NCI-H1105 treated with DMSO at 0.1 percent for 48 hours (cell line): ENCODE measurements at places on chromosomes 5 and 9.
A peak's percentile ranks its signal among the peaks of the same experiment; 100 is the strongest.

DNA sequence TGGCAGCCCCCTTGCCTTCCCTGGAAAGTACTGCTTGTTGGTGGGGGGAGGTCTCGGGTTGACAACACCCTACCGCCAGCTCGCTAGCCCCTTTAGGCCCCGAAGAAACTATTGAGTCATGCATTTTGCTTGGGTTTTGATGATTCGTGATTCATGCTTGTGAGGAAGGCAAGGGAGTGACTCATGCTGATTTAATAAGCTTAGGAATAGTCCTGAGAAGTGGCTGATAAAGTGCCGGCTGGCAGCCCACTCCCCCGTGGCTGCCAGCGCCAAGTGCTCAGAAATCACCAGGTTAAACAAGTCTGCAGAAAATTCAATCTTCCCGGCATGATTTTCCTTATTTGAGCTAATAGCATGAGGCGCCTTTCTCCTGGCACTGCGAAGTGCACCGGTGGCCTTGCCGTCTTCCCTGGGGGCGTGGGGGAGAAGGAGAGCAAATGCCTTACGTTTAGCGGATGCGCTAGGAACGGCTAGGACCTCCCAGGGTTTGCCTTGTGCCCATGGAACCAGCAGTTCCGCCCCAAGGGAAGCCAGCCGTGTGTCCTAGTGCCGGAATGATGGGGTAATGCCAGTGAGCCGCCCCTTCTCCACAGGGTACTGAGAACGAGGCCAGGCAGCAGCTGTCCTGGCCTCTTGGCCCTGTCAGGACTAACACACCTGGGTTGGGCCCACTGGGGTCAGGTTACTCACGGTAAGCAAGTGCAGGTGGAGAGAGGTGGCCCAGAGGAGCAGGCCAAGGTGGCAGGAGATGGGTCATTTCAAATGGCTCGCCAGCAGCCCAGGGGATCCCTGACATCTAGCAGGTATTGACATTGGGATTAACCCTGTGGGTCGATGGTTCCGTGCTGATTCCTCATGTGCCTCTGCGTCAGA lies 151.9 kb downstream of the MACROH2A1 start:
- no peak for DNase-seq

- no peak for DNase-seq
These were observed 5.4 kb upstream of the HMHB1 start for GRCh38 chr5:143806579-143806978.

DNA sequence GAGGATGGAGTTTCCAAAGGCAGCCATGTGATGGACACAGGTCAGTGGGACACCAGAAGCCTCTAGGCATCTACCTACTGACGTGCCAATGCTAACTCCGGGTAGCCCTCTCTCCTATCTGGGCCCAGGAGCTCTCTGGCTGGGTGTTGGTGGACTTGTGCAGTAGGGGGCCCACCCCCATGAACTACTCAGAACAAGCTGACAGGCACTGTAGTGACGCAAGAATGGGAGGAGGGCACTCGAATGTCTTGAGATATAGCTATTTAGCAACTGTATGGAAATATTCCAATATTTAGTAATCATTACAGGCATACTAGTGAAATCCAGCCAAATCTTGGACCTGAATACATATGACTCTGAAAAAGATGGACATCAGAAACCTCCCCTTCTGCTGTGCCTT lies 5.7 kb upstream of the DOCK2 start:
- no peak for DNase-seq

GRCh38 chr9:89519366-89519805 lies 21.5 kb upstream of the SEMA4D start:
- DNase-seq: no peak

DNA sequence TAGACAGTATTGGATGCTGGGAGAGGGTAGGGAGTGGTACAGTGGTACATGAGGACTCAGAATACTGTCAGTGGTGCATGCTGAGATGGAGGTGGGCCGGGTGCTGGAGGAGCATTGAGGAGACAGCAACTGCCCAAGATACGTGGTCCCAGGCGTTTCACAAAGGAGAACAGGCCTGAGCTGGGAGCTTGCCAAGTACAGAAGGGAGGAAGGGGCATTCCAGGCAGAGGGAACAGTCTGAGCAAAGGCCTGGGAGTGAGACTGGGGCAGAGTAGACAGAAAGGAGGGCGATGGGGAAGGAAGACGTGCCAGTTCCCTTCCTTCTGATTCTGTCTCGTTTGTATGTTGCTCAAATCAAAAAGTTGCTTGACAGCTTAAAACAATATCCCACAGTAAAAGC lies 15.2 kb downstream of the GALNT12 start:
- no peak for DNase-seq

DNA sequence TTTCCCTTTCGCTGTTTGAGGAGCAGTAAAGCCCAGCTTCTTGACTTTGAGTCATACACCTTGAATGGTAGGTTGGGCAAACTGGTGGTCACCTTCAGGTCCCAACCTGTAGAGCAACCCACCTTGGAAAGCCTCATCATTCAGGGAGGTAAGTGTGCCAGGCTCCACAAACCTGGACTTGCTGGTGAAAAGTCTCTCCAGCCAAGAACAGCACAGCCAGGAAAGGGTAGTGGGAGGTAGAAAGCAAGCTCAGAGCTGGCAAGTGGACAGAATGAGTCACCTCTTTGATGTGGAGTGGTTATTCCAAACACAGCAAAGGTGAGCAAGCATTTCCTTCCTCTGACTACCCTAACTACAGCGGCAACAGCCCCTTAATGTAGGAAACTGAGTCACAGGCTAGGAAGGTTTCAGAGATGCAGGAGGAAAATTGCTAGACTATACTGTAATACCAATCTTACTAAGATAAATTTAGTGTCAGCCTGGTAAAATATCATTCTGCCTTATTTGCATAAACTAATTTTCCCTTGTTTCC lies 117.5 kb upstream of the MTAP start:
- DNase-seq: no peak

- DNase-seq: peak; percentile 61
These were observed 476 bp upstream of the DTWD2 start for GRCh38 chr5:118988866-118989180.

DNA sequence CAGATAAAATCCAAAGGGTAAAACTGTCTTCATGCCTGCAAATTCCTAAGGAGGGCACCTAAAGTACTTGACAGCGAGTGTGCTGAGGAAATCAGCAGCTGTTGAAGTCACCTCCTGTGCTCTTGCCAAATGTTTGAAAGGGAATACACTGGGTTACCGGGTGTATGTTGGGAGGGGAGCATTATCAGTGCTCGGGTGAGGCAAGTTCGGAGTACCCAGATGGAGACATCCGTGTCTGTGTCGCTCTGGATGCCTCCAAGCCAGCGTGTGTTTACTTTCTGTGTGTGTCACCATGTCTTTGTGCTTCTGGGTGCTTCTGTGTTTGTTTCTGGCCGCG lies 727 bp upstream of the ADRB2 start:
- DNase-seq: no peak

- peak; percentile 4 for DNase-seq
These were observed 739.3 kb upstream of the ZNF608 start for GRCh38 chr5:125485771-125486170.

GRCh38 chr9:89277454-89277853 lies 33.5 kb upstream of the CKS2 start:
- DNase-seq: no peak

DNA sequence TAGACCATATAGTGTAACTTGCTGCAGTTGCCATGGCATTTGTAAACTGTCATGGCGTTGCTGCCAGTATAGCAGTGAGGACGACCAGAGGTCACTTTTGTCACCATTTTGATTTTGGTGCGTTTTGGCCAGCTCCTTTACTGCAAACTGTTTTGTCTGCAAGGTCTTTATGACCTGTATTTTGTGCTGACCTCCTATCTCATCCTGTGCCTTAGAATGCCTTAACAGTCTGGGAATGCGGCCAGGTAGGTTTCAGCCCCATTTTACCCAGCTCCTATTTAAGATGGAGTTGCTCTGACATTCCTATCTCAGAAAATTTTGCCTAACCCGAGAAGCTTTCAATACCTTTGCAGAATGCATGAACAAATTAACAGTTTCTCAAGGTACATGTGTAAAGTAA lies 914.4 kb upstream of the ACO1 start:
- DNase-seq: no peak

DNA sequence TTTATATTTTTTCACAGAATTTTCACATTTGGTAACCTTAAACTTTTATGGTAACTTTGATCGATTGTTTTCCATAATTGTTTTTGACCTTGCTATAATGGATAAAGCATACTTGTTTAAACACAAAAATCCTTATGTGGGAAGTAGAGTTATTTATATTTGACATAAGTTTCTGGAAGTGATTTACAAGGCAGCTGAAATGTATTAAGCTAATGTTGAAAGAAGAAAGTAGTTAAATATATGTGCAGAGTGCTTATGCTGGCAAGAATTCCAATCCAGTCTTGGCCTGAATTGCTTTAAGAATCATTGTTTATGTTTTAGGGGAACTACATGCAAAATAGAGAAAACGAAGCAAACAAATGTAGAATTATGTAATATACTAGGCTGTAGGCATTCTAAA lies 763.6 kb downstream of the TAF11L14 start:
- DNase-seq: no peak

GRCh38 chr5:45110399-45110798 lies 301.7 kb downstream of the MRPS30 start:
- DNase-seq: no peak

DNA sequence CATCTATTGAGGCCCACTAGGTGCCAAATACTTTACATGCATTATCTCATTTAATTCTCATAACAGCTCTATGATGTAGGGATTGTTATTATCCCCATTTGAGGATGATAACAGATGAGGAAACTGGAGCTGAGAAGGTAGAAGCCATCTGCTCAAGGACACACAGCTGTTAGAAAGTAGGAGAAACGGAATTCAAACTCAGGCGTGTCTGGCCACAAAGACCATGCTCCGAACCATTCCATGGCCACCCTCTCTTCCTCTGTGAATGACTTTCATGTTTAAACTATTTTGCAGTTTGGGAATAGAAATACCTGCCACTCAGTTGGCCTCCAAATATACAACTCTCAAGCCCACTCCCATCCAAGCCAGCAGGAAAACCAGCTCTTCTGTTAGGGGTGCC lies 87.6 kb upstream of the ANKRD55 start:
- no peak for DNase-seq

- no peak for DNase-seq
These were observed 32.0 kb upstream of the PANK3 start for GRCh38 chr5:168611165-168611564.

GRCh38 chr9:122097679-122098315 lies 4.7 kb upstream of the TTLL11 start:
- no peak for DNase-seq
